ENCODE measurements at places on chromosomes 12 and 14.

GRCh38 chr14:100591453-100592371 is 4.5 kb upstream of the BEGAIN start:
- DNase-seq, result peak; percentile 61

DNA sequence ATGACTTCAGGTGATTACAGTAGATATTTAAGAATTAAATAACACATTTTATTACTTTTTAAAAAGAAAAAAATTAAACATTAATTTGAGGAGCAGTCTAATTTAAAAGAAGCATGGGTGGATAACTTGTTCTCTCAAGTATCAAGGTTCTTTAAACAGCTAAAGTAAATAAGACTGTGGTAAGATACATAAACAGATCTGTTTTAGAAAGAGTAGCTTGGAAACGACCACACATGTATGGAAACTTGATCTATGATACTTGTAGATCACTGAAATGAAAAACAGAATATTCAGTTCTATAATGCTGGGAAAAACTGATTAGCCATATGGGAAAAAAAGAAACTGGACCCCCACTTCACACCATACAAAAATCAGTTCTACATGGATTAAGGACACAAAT is 36.0 kb downstream of the TC2N start:
- DNase-seq, result no peak

DNA sequence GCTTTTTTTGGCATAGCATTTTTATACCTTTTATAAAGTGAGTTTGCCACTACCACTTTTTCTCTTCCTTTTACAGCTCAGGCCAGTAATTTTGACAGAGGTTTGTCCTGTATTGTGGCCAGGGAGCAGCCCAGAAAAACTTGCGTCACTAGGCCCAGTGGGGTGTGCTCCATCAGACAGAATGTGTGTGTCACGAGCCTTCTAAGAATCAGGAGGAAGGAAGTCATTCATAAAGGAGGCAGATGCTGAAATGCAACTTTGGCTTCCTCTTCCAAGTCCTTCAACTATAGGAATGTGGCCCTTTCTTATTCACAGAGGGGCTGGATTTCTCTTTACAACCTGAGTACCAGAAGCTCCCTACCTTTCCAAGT is 10.1 kb upstream of the RAB35 start:
- no peak for DNase-seq

DNA sequence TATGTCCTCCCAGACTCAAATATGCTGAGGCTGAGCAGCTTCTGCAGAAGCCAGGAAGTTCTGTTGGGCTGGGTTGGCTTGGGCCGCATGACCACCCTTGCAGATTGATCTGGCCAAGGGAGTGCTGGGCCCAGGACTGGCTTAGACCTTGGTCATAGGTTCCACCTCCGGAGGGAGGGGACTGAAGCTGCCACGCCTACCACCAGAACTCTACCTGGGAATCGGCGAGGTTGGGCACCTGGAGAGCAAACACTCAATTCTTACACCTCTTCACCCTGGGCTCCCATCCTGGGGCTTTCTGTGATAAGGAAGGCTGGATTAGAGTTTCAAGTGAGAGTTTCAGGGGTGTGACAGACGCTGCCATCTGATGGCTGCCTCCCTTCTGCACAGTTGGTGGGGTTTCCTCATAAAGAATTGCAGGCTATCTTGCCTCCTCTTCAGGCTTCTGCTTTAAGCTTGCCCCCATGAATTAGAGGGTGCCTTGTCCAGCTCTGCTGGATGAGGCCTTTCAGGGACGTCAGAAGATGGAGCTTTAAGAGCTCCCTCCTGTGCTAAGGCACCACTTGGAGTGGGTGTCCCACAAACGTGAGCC is 5.8 kb downstream of the SLC24A4 start:
- DNase-seq, result no peak

- peak; percentile 35 for DNase-seq
Observed at GRCh38 chr12:52369211-52369610, 1.9 kb upstream of the KRT85 start.

DNA sequence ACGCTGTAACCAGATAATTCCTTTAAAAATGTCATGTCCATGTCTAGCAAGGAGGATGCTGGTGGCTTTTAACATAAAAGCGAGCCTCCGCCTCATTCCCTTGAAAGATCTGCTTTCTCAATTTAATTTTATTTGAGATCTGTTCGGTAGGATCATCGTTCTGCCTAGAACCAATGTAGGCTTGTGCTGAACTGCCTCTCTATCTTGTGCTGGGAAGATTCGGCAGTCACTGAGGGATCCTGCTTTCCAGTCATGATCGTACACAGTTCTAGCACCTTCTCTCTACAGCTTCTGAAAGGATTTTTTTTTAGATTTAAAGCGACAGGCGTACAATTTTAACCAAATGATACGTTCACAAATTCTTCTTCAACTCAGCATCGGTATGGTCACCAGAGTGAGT is 54.3 kb downstream of the PEBP1 start:
- no peak for DNase-seq

DNA sequence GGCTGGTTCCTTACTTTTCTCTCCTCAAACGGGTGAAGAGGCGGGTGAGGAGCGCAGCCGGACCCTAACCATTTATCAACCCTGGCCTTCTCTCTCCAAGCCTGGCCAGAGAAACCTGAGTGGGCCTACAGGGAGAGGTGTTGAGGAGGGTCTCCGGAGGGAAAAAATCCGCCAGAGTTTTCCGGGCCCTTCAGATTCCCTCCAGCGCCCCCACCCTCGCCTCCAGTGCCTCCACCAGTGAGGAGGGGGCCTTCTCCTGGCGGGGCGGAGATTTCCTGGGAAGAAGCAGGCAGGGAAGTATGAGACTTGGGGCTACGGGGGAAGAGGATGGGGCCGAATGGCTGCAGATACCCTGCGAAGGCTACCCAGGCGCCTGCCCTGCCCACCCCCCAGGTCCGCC is 1.4 kb upstream of the HOXC5 start:
- DNase-seq, result no peak

DNA sequence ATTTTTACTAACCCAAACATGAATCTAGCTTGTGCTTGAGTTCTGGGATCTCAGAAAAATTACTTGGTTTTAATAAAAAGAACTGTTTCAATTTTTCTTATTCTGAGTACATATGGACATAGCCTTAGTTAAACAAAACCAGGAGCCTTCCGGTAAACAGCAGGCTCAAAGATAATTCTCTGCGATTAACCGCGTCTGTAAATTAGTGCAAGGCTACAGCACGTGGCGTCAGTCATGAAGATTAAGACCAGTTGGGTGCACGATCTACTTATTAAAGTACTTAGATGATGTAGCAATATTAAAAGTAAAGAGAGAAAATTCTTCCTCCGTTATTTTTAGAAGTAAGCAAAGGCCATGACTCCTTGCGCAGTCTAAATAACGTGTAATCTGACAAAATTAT is 700 bp downstream of the KCNJ8 start:
- no peak for DNase-seq

DNA sequence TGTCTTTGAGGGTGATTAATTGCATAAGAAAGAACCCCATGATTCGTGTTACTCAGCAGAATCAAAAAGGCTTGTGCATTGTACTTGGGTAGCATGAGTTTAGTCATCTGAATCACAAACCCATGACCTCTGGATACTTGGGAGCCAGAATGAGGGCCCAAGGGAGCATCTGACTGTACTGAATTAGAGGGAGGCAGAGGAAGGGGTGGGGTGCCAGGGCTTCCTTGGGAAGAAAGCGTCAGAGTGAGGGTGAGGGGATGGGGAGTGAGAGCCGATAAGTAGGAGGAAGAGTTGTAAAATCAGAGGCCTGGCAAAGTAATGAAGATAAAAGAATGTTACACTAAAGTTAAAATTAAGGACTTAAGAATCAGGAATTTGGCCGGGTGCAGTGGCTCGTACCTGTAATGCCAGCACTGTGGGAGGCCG is 29.8 kb downstream of the GPRC5D start:
- no peak for DNase-seq

DNA sequence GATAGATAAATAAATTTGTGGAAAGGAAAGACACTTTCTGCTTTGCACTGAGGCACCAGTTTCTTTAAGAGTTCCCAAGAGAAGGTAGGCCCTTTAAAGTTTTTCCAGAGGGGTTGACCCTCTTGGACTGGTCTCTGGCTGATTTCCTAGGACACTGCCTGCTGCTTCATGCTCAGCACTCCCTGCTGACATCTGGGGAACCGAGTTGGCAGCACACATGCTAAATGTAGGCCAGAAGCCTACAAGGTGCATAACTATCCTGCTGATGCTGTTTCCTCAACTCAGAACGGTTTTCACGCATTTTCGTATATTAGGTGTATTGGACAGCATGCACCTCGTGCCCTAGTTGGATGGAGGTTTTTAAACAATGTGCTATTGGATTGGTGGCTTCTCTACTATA is 887.2 kb upstream of the SEL1L start:
- DNase-seq, result no peak

- no peak for DNase-seq
Observed at GRCh38 chr14:93040982-93041381, 74.7 kb downstream of the ITPK1 start.

DNA sequence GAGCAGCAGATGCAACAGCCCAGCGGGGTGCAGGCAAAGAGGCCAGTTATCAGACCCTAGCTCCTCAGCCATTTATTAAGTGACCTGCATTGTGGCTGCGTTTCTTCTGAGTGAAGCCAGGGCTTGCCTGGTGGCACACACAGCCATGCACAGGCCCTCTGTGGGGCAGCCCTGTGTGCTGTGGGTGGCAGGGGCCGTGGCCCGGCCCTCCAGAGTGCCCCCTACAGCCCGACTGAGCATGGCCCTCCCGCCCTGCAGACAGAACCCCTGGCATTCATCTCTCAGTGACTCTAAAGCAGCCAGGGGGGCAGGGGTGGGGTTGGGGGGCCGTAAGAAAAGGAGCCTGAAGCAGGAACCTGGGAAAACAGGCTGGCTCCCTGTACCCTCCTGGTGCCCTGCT is 226.0 kb upstream of the PWP1 start:
- peak; percentile 39 for DNase-seq

DNA sequence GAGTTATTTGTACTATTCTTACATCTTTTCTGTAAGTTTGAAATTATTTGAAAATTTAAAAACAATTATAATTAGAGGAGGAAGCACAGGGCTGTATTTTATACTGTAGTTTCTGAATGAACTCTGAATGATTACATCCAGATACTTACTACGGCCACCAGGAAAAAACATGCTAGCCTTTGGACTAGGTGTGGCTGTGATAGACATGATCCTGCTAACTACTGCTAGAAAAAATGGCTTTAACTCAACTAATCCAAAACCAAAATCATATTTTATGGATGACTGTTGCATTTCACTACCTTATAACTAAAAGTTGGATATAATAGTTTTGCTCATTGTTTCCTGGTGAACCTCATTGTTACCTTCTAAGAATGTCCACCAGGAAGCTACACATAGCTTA is 15.1 kb upstream of the SLC25A3 start:
- DNase-seq, result no peak

- no peak for DNase-seq
Observed at GRCh38 chr14:93741556-93742230, 46.6 kb downstream of the PRIMA1 start.

DNA sequence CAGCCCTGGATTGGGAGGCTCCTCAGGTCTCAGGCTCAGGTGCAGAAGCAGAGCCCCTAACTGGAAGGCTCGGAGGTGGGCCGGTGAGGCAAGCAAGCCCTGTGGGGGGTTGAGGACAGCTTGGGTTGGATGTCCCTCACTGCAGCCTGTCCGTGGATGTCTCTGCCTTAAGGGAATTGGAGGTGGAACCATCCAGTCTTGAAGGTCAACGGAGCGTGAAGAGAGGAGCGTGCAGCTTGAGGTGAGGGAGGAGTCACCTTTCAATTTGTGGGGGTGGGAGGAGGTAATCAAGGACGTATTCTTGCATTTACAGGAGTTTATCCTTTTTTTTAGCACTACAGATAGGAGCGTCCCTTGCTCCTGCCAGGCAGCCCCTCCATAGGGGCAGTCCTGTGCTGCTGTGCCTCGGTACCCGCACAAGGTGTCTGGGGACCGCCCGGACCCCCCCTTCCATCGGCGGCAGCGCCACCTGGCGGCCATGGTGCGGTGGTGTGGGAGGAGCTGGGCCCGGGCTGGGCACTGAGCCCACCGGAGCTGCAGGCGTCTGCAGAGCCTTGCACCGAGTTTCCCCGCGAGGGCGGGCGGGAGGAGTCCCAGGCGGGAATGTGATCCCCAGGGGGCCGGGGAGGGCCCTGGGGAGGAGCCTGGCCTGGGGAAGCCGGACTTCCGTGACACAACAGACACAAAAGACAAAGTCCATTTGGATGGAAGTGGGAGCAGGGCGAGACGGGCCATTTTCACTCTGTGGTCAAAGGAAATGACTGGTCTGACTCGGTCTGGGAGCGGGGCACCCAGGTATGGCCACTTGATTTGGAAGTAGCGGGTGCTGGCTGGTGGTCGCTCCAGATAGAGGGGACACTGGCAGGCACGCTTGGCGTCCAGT is 864 bp downstream of the DNAJC22 start:
- DNase-seq, result peak; percentile 93

- DNase-seq, result no peak
Observed at GRCh38 chr12:46590991-46591703, 218.6 kb upstream of the SLC38A2 start.

DNA sequence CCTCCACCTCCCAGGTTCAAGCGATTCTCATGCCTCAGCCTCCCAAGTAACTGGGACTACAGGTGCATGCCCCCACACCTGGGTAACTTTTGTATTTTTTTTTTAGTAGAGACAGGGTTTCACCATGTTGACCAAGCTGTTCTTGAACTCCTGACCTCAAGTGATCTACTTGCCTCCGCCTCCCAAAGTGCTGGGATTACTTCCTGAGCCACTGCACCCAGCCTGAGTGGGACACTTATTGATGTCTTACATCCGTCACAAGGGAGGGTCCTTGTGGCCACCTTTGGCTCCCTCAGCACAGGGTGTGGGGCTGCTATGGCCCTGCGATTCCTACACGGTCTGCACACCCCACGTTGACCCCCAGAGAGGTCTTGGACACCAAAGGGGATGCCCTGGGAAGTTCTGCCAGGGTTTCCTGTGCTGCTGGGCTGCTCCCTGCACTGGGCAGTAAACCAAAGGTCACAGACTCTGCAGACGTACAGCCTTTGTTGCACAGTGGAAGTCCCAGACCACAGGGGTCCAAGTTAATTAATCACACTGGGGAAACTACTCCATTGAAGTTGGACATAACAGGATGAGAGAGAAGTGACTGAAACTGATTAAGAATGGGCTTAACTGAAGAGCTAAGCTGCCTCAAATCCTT is 95.7 kb downstream of the SAMD4A start:
- DNase-seq, result peak; percentile 81

DNA sequence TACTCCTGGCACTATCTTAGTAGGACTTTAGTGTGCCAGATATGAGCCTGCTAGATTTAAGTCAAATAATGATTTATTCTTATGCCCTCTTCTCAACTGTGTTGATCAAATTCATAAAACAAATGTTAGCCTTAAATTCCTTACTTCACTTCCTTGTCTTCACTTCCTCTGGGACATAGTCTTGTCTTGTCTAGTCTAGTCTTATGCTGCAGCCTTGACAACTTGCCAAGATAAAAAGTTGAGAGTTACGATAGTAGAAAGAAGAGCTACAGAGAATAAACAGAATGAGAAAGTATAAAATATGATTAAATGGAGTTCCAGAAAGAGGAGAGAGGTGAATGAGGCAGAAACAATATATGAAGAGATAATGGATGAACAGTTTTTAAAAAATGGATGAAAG is 378.1 kb downstream of the DAD1 start:
- no peak for DNase-seq

All from spleen (tissue), 13 donors.